ENCODE measurements at places on chromosomes 5 and 9.

GRCh38 chr5:109620651-109621050 lies 69.1 kb upstream of the MAN2A1 start:
- DNase-seq = no peak

GRCh38 chr5:153626836-153627235 lies 136.4 kb downstream of the GRIA1 start:
- DNase-seq = no peak

DNA sequence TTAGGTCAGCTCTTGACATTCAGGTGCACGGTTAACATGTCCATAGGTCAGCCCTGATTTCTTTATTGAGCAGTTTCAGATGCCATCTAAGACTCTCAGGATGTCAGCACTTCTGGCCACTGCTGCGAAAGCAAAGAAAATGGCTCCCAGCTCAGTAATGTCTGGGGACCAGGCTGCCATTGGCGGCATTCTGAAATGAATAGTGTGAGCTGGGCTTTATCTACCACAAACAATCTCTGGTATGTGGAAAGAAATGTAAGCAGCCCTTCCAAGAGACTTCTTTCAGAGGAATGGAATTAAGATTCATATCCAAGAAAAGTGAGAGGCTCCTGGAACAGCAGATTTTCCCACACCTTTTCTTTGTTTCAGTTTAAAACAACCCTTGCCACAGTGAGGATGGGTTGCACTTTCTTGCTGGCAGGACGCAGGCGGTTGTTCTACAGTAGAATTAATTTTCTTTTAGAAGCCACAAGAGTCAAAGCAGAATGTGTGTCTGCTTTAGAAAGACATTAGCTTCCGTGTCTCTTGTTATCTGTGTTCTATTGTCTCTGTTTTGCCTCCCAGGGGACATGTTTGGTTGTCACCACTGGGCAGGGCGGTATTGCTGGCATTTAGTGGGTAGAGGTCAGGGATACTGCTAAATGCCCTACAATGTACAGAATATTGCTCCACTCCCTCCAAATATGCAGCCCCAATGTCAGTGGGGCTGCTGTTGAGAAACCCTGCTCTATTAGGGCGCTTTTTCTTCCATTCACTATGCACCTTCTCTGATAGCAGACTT lies 149.9 kb upstream of the ANKH start:
- DNase-seq = no peak

DNA sequence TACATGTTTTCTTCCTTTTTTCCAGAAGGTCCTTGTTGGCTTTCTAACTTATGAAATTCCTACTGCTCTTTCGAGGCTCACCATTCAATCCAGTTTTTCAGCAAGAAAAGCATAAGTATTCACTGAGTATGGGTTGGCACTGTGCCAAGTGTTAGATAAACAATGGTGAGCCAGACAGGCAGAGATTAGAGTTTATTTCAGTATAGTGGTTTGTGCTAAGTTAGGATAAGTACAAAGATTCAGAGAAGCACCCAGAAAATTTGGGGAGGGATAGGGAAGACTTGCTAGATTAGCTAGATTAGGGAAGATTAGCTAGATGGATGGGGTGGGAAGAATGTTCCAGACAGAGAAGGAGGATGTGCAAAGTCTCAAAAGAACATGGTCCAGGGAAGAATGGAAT lies 122.9 kb downstream of the OXCT1 start:
- DNase-seq = no peak

- DNase-seq = peak; percentile 50
These were observed 2.9 kb downstream of the NR4A3 start for GRCh38 chr9:99824378-99825171.

- no peak for DNase-seq
These were observed 114.2 kb upstream of the ICE1 start for GRCh38 chr5:5308319-5308718.

- DNase-seq = no peak
These were observed 39.3 kb upstream of the CDH12 start for GRCh38 chr5:22892441-22892840.

GRCh38 chr9:107569174-107569573 lies 79.6 kb upstream of the KLF4 start:
- DNase-seq = no peak

DNA sequence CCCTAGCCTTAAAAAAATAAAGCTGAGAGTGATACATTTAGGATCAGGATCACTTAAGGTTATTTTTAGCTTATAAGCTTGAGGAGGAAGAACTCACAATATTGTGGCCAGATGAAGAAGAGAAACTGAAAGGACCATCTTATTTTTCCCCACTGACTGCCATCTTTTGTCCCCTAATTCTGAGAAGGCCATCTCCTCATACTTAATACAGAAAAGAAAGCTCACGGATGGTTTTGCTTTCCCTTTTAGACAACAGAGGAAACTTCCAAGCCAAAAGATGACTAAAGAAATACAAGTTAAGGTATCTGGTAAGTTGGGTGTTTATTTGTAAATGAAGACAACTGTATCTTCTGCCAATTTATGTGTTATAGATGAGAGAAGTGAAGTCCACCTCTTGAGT lies 36.4 kb downstream of the ERAP1 start:
- DNase-seq = peak; percentile 3

DNA sequence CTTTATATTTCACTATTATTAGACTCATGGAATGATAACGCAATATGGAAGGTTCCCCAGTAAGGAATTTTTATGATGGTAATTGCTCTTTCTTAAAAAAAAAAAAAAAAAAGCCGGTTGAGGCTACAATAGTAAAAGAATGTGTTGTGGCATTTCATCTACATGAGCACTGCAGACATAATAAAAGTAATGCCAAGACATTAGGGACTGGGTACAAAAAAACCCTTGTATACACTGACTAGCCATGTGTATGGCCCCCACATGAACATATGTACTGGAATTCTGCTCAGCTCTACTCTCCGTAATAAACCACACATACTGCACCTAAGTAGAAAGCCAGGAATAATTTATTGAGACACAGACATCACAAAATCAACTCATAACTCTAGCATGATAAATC lies 218.4 kb downstream of the ADAMTS6 start:
- no peak for DNase-seq

- DNase-seq = no peak
These were observed 18.7 kb upstream of the PSD2 start for GRCh38 chr5:139776861-139777260.

- DNase-seq = no peak
These were observed 9.1 kb upstream of the OLFM1 start for GRCh38 chr9:135078361-135078821.

- DNase-seq = no peak
These were observed 107.3 kb downstream of the CD180 start for GRCh38 chr5:67089200-67089725.

DNA sequence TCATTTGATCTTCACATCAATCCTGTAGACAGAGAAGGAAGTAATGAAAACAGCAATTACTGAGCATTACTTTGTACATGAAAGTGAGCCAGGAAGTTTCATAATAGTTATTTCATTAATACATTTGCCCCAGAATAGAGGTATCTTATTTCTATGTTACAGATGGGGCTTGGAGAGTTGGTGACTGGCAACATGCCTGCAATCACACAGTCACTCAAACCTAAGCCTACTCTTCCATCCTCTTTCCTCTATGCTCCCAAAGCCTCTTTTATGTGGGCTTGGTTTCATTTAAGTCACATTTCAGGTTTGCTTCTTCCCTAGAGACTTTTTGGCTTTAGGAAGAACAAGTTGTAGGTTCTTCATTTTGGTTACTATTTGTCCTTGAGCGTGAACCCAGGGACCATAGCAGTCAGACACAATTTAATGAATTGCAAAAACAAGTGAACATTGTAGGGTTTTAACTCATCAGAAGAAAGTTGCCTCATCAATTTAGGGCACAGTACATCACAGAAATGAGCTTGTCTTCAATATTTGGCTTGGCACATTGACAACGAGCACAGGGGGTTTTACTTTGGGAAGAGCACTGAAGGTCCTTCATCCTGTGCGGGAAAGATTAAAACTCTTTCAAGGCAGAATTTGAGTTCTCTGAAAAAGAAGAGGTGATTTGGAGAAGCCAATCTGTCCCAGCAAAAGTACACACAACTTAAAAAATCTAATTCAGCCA lies 381.1 kb downstream of the TMEM38B start:
- DNase-seq = no peak

DNA sequence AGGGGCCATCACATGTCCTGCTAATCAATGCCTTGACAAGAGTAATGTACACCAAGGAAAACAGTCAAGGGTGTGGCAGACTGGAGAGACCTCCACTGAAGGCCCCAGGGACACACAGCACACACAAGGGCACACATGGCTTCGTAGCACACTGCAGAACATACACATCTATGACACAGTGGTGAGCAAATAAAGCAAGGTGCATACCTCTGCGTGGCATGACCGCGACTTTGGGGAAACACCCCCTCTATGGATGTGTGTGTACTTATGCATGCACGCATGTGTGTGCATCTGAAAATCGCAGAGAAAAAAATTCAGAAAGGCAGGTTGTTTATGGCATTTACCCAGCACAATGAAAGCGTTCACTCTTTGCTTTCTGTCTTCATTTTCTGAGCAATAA lies 20.5 kb downstream of the SEMA4D start:
- DNase-seq = peak; percentile 59

GRCh38 chr5:75152860-75153259 lies 83.8 kb downstream of the ANKRD31 start:
- DNase-seq = no peak

DNA sequence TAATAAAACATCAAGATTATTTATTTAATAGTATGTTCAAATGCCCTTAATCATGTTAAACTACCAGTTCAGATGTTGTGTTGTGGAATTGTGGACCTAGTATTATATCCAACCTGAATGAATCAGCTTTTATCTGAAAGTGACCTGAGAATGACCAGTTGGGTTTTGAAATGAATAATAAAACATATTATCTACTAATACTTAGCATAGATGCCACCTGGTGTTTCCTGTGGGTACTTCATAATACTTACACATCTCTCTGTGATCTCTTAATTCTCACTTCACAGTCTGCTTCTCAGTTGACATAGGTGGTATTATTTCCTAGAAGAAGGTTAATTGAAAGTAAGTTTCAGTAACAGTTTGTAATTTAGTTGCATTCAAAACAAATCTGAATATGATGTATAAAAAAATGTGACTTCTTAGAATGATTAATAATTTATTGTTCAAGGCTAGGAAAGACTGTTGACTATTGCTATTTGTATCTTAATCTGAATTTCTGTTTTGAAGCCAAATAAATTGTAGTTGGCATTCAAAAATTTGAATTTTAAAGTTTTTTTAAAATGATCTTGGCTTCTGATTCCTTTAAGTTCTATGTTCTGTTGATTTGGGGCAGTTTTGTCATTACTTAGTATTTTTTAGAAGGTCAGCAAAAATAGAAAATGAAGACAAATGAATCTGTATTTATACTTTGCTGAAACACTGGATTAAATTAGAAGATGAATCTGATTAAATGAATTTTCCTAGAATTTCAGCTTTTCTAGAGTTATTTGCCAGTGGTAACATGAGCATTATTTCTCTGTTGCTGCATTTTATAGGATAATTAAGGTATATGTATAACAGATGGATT lies 48.2 kb downstream of the KIF2A start:
- peak; percentile 64 for DNase-seq

DNA sequence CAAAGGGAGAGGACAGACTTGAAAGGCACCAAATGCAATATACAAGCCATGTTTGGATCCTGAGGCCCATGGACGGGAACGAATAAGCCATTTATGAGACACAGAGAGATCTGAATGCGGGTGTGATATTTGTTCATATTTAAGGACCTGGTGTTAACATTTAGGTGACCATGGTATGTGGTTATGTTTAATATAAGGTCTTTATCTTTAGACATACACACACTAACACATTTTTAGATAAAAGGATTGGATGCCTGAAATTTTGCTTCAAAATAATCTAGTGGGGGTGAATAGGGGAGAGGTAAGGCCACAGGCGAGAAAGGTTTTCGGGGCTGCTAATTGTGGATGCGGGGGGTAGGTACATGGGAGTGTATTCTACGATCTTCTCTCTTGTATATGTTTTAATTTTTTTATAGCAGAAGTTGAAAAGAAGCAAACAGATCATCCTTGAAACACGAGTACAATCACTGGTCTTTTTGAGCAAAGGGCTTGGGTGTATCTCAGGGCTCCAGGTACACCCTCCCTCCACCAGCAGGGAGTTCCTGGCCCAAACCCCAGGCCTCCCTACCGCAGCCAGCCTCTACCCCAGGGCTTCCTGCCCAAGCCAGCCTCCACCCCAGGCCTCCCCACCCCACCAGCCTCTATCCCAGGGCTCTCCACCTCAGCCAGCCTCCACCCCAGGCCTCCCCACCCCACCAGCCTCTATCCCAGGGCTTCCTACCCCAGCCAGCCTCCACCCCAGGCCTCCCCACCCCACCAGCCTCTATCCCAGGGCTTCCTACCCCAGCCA lies 12.2 kb downstream of the AKNA start:
- DNase-seq = no peak

- no peak for DNase-seq
These were observed 102.0 kb downstream of the STK32A start for GRCh38 chr5:147336876-147337275.

DNA sequence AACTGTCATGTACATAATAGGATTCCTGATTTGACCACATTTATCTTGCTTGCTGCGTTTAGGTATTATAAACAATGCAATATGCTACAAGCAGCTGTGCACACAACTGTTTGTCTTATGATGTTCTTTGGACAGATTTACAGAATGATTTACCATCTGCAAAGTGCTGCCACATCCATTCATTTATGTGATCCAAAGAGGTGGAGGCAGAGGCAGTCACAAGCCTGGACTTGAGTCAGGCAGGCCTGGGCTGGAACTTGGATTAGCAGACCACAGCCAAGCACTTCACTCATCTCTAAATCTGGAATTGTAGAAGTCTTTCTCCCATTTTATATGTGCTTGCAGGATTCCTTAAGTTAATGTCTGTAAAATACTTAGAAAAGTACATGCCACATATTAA lies 149.0 kb downstream of the INSYN2B start:
- no peak for DNase-seq

GRCh38 chr5:83741571-83741970 lies 20.9 kb upstream of the HAPLN1 start:
- DNase-seq = no peak

DNA sequence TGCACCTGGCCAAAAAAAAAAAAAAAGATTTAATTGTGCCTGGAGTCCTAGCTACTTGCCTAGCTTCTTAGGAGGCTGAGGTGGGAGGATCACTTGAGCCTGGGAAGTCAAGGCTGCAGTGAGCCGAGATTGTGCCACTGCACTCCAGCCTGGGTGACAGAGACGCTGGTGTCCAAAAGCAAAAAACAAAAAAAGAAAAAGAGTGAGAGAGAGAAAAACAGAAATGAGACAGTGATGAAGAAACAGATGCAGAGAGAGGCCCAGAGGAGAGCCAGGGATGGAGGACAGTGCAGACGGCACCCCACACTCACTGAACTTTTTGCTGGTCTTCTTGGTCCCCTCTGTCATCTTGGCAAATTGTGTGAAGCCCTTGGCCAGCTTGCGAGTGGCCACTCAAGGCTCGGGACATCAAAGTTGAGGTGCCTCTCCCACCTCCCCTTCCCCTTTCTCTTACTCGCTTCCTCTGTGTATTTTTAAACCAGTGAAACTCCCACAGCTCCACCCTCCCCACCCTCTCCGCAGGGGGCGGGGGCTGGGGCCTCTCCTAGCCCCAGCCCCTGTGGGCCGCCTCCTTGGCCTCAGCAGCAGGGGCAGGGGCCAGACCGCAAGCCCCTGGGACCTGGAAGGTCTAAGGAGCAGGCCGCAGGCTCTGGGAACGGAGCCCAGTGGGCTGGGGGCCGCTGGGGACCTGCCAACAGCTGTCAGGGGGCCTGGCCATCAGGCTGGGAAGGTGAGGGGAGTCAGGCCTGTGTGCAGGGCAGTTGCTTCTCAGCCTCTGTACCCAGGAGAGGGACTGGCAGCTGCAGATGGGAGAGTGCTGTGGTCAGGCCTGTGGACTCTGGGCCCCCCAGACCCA lies at the start of gene SH2D3C:
Gene SH2D3C, minus strand, starts transcription at position 387 of the 856 bp plus-strand sequence. Its CDS starts 39 bp downstream, at position 348.
- DNase-seq = peak; percentile 51
